ENCODE measurements at places on chromosomes 13 and 19.

DNA sequence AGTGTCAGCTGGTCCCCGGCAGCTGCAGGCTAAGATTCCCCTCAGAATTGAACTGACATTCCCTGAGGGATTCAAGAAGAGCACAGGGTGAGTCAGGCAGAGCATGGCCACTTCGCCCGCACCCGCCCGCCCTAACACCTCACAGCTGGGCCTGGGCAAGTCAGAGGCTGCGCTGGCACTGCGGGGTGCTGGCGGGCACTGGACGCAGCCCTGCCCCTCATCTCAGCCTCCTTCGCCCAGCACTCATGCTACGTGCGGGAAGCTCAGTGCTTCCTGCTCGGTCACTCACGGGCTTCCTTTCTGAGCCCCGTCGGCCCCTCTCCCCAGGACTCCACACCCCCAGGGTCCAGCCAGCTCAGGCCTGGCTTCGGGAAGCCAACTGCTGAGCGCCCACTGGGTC lies 56.9 kb downstream of the MLLT1 start:
- DNase-seq: no peak

GRCh38 chr13:97435323-97435722 lies 1.4 kb downstream of the RAP2A start:
- DNase-seq: no peak

DNA sequence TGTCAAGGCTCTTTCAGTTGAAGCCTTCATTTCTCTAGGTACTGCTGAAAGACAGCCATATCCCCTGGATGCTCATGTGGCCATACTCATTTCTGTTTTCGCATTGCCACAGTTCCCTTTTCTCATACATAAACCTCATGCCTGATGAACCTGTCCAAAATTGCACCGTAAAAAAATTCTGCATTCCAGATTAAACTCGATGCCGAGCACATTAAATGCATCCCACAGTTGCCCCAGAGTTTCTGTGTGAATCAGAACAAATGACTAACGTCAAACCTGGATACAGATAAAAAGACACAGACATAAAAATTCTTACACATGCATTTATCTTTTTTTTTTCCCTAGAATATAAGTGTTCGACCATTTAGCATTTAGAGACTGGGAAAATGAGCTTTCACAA lies 288.2 kb downstream of the COG6 start:
- no peak for DNase-seq

DNA sequence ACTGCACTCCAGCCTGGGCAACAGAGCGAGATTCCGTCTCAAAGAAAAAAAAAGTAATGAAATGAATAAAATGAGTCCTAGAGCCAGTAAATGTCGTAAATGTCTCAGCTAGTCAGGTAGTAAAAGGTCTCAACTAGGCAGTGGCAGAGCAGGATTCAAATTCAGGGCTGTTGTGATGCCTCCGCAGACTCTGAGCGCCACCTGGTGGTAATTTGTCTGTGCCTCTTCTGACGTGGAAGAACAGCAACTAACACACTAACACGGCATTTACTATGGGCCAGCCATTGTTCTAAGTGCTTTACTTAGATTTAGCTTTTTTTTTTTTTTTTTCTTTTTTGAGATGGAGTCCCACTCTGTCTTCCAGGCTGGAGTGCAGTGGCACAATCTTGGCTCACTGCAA lies 30.2 kb downstream of the CYP2F1 start:
- DNase-seq: peak; percentile 71

DNA sequence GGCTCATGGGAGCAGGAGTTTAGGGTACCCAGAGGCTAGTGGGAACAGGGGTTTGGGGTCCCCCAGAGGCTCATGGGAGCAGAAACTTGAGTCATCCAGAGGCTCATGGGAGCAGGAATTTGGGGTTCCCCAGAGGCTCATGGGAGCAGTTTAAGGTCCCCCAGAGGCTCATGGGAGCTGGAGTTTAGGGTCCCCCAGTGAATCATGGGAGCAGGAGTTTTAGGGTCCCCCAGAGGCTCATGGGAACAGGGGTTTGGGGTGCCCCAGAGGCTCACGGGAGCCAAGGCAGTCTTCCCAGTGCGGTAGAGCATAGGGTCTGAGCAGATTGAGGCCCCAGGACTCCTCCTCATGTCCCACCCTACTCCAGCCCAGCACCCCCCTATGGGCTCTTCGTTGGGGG lies 8.6 kb upstream of the FLT3LG start:
- no peak for DNase-seq

DNA sequence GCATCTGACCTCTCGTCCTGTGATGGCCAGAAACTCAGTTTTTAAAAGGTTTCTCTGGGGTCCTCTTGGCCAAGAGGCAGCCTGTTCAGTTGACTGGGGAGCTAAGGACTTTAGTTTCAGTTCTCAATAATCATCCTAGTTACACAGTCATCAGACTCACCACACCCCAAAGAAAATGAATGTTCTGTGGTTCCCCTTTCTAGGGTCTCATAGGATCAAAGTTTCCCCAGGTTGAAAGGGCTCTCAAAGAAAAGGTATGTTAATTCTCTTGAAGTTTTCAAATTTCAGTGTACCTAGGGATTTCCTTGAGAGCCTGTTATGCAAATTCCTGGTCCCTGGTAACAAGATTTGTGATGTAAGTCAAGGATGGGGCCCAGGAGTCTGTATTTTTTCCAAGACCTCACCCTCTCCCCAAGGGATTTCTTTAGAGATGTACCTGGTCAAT lies 94.9 kb downstream of the FAM216B start:
- DNase-seq: peak; percentile 73

DNA sequence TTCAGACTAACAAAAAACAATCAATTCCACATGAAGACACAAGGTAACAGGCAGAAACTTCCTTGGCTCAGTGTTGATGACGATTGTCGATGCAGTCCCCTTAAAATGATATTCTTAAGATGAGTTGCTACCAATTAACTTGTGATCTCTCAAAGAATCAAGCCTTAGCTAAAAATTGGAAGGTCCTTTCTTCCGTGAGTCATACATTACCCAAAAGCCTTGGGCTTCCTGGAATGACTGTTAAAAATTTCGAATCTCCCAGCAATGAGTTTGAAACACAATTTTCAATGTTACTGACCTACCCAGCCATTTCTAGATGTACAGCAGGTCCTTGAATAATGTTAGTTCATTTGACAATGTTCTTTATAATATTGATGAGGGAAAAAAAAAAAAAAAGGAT lies 28.0 kb upstream of the RB1 start:
- DNase-seq: no peak

DNA sequence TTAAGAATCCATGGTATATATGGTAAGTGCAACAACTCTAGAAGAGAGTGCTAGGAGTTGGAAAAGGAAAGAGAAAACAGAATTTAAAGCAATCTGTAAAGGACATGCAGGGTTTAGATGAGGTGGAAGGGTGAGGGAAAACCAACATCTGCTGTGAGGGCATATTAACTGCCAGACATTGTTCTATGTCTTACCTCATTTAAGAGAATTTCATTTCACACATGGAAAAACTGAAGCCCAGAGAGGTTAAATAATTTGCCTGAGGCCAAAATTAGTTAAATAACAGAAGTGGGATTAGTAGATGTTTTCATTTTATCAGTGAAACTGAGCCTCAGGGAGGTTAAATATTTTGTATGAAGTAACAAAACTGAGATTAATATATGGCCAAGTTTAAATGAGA lies 7.4 kb upstream of the USPL1 start:
- DNase-seq: no peak

DNA sequence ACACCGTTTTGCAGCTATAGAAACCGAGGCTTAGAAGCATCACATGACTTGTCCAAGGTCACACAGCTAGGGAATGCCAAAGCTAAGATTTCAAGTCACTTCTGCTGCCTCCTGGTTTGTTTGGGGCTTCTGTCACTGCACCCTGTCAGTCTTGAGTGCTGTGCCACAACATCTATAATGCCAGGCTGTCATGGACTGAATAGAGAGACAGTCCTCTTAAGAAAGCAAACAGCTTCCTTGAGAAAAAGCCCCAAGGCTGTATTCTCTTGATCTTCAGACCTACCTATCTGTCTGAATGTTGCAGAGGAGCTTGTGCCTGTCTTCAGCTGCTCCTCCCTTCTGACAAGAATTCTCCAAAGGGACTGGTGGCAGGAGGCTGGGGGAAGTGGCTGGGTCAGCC lies 81.6 kb downstream of the OLFM4 start:
- DNase-seq: no peak

DNA sequence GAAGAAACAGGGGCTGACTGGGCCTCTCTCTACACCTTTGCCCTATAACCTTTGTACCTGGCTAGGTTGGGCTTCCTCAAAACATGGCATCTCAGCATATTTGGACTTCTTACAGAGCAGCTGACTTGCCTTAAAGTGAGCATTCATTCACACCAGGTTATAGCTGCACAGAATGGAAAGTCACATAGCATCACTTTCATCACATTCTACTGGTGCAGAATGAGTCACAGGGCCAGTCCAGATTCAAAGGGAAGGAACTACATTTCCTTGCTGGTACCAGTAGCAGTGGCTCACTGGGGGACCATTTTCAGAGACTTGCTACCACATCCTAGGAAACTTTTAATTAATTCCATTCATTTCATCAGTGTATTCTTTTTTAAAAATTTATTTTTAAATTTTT lies 20.3 kb upstream of the TPTE2 start:
- DNase-seq: no peak

DNA sequence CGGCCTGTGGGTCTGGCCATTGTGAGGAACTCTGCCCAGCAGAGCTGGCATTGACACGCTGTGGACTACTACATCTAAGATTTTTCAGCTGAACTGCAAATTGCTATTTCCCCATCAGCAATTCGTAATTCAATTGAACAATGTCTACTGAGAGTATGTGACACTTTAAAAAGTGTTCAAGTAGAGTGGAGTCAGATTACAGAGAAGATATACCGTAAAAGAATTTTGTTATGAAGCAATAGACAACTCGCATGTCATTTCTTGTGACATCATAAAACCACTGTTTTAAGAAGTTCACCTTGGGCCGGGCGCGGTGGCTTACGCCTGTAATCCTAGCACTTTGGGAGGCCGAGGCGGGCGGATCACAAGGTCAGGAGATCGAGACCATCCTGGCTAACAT lies 32.5 kb upstream of the C1QTNF9 start:
- no peak for DNase-seq

DNA sequence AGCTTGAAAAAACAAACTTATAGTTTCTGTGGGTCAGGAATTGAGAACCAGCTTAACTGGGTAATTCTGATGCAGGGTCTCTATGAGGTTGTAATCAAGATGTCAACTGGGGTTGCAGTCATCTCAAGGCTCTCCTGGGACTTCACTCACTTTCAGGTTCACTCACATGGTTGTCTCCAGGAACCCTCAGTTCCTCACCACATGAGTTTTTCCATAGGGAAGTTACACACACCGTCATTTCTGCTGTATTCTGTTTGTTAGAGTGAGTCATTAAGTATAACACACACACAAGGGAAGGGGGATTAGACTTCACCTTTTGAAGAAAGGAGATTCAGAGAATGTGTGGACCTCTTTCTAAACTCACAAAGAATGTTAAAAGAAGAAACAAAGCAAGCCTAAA lies 34.9 kb upstream of the MLNR start:
- DNase-seq: no peak

DNA sequence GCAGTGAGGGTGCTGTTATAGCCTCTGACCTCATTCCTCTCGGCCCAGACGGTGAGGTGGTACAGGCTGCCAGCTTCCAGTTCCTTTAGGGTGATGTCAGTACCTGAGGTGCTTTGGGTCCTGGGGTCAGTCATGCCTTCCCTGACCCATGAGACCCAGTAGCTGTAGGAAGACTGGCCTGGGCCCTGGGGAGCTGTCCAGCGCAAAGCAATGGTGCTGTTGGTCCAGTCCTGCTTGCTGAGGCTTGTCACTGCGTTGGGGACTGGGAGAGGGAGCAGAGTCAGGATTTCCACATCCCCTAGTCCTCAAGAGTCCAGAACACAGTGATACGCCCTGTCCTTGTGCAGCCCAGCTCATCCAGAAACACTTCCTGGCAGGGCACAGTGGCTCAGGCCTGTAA lies 10.7 kb downstream of the PTPRH start:
- DNase-seq: no peak

DNA sequence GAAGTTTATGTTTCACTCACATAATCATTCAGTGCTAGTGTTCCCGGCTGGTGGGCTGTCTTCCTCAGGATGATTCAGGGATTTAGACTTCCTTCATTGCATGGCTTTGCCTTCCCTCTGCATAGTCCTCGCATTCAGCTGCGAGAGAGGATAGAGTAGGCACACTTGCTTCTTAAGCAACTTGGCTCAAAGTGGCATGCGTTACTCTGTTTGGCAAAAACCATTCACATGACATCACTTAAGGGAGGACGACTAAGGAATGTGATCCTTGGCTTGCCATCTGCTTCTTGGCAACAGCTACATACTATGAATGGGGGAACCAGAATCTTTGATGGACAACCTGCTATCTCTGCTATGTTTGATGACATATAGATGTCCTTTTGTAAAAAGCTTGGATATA lies 359.3 kb downstream of the TDRD3 start:
- DNase-seq: no peak

DNA sequence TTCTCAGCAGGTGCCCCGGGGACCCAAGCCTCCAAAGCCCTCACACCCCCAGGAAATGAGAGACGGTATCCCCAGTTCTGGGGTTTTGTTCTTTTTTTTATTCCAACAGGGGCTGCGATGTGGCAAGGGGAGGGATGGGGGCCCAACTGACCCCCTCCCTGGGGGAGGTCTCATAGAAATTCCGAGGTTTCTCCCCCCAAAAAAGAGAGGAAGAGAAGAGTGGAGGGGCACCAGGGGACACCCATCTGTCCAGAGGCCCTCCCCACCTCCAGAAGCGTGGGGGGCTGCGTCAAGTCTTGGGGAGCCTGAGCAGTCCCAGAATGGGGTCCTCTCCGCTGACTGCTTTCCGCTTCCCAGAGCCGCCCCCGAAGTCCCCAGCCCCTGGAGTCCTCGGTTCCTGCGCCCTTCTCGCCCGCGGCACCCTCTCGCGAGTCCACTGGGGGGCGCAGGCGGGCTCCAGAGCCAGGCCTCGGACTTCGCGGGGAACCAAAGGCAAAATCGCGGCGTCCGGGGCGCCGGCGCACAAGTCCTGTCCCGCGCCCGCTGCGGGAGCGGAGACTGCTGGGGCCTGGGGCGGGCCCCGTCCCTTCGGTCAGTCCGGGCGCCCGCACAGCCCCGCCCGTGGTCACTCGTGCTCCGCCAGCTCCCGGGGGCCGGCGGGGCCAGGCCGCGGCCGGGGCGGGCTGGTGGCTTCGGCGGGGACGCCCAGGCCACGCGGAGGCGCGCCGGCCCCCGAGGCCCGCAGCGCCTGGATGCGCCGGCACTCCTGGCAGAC lies 4.4 kb upstream of the ATP1A3 start:
- DNase-seq: peak; percentile 84

GRCh38 chr19:9934132-9934950 lies 2.0 kb downstream of the OLFM2 start:
- peak; percentile 91 for DNase-seq

DNA sequence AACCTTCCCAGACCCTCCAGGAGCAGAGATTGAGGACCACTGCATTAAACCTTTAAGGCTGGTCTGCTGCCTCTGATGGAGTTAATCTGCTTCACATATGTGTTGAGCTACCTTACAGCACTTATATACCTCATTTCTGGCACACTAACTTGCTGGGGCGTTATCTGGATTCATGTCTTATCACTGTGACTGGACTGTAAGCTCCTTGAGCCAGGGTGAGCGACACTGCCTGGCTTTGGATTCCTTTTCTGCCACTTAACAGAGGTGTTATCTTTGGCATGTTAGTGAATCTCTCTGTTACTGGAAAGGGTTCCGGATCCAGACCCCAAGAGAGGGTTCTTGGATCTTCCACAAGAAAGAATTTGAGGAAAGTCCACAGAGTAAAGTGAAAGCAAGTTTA lies 69.8 kb upstream of the RGCC start:
- DNase-seq: no peak

GRCh38 chr13:25890671-25891212 lies 161.1 kb downstream of the SHISA2 start:
- DNase-seq: no peak
